Cortex of kidney (tissue), 1 donor: ENCODE measurements at places on chromosomes 7 and 10.

DNA sequence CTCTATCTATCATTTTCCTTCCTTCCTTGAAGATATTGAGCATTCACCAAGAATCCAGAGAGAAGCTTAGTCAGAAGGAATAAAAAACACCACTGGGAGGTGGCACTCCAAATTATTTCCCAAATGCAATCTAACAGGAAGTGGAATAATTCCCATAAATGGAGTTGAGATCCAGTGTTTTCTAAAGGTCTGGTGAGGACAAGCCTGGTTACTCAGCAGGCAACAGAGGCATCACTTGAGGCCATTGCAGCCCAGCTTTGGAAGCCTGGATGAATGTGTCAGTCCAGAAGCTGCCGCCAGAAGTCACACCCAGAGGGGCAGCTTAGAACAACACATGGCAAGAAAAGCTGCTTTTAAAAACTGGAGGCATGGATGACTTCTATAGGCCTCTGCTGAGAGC is 288.9 kb upstream of the KLF6 start:
- no peak for DNase-seq

GRCh38 chr10:6669269-6669859 is 89.3 kb upstream of the PRKCQ start:
- DNase-seq, result no peak

DNA sequence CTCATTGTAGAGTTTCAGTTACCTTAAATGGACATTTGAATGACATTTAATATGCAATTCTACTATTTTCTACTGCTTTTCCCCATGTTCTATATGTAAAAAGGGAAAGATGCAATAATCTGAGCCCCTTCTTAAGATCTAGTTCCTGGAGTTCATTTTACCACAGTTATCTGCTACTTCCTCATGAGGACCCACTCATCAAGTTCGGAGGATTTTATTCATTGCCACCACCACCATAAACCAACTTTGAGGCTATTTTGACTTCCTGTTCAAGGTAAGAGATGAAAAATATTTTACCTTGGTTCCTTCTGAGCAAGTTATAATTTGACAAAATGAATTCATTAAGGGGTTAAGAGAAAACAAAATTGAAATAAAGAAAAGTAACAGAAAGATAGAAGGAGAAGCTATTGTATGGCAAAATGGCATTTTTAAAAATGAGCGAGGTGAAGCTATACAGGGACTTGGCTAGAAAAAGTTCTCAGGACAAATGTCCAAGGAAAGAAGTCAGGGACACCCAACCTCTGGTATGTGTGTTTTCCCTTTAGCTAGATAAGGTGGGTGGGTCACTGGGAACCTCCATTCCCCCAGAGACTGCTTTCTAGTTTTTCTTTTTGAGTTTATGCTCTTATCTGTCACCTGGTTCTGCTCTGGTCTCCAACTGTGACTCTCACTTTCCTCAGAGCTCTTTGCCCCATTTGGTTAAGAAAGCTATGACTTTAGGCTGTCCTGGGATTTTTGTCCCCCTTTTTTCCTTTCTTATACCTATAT is 14.9 kb upstream of the FAM3C start:
- no peak for DNase-seq

DNA sequence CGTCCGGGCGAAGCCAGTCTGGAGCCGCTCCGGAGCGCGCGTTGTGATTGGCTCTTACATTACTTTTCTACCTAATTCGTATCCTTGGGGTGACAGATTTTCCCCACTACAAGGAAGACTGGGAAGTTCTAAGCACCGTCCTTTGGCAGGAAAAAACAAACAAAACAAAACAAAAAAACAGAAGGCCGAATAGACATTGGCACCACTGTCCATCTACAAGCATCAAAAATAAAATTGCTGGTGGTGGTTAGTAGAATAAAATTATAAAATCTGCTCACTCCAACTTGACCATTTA is 651 bp upstream of the SKAP2 start:
- no peak for DNase-seq

GRCh38 chr10:71371750-71372166 is 25.0 kb upstream of the CDH23 start:
- DNase-seq, result no peak

DNA sequence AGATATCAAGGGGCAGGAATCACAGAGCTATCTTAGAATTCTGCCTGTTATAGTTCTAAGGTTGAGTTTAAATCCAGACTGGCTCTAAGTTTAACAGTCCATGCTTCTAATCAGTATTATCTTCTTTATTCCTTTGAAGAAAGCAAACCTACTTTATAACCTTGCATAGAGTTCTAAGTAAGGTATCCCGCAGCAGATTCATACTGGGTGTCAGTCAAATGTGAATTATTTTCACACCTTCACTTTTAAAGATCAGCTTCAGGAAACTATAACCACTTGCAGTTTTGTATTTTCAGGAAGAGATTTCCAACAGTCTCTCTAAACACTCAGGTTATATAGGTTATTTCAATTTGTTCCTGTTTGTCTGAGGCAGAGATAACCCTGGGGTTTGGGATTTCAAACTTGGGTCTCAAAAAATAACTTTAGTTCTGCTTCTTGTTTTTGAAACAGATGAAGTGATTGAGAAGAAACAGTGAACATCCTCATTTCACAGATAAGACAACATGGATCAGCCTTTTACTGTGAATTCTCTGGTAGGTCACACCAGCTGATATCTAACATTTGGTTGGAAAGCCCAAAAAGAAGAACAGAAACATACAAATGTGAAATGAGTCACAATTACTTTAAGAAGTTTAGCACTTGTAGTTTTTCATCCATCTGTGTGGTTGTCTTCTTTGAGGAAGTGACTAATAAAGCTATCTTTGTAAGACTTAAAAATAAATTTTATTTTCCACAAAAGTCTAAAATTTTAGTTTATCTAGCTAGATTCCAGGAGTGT is 21.4 kb downstream of the STAMBPL1 start:
- DNase-seq, result no peak

- no peak for DNase-seq
Measured at GRCh38 chr10:78178940-78179339, 145.3 kb downstream of the RPS24 start.

- no peak for DNase-seq
Measured at GRCh38 chr10:42734536-42734935, 48.1 kb upstream of the BMS1 start.

DNA sequence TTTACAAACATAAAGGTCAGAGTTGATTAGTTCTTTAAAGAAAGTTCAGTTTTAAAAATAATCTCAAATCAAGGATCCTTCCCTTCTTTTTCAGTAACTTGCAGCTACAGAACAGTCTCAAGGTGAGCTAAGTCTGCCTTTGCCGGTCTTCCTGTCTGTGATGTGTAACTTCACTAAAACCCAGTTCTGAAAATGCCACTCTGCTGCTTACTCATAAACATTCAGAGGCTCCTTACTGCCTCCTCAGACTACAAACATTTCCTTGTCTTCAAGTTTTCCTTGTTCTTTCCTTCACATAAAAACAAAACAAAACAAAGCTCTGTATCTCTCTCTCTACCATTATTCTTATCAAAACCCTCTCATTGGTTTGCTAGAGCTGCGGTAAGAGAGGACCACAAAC is 128.7 kb downstream of the ETV1 start:
- DNase-seq, result no peak

DNA sequence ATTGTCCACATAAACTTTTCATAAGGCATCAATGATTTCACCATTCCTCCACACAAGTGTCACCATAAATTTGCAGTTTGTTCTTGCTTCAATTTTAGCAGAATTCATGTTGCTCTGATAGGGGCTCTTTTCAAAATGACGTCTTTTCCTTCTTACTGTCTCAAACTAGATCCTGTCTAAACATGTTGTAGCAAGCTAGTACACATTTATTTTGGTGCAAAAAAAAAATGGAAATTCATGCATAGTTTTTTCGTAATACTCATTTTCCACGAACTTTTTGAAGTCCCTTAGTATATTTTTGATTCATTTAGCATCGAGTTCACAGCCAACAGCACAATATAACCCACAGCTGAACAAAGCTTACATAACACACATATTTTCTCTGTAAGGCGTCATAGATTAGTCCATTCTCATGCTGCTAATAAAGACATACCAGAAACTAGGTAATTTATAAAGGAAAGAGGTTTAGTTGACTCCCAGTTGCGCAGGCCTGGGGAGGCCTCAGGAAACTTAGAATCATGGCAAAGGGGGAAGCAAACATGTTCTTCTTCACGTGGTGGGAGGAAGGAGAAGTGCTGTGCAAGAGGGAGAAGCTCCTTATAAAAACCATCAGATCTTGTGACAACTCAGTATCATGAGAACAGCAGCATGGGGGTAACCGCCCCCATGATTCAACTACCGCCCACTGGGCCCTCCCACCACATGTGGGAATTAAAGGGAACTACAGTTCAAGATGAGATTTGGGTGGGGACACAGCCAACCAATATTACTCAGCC is 301.5 kb downstream of the CCDC3 start:
- no peak for DNase-seq

- no peak for DNase-seq
Measured at GRCh38 chr10:77771450-77771849, 133.8 kb upstream of the KCNMA1 start.

GRCh38 chr7:80768756-80769155 is 130.3 kb downstream of the CD36 start:
- no peak for DNase-seq

DNA sequence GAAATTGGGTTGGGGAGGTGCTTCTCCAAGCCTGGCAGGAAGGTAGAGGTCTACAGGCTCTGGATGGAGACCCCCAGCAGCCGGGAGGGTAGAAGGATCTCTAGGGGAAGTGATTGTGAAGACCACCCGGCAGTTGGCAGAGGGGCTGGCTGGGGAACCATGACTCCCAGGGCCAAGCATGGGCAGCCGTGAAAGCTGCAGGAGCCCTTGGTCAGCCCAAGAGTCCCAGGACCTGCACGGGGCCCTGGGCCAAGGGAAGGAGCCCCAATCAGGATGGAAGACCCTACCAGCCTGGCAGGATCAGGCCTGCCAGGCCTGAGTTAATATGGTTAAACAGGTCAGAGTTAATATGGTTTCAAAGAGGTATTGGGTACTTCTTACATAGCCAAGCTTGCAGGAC is 126.3 kb upstream of the NANOS1 start:
- DNase-seq, result no peak

DNA sequence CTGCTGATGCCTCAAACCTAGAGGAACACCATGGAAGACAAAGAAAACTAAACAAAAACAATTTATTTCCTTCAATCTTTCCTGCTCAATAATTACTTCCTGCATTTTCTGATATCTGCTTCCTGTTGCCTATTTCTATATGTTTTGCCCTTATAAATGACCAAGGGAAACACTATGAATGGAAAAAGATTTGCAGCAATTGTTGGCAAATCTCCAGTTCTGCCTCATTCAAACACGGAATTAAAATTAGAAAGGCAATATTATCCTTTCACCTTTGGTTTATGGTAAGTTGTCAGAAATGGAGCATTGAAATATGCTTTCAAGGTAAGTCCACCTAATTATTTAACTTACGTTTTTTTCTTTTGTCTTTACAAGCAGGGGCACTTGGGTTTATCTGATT is 552.2 kb upstream of the ANKRD30A start:
- no peak for DNase-seq

GRCh38 chr7:145106001-145106400 is 270.1 kb upstream of the TPK1 start:
- no peak for DNase-seq

DNA sequence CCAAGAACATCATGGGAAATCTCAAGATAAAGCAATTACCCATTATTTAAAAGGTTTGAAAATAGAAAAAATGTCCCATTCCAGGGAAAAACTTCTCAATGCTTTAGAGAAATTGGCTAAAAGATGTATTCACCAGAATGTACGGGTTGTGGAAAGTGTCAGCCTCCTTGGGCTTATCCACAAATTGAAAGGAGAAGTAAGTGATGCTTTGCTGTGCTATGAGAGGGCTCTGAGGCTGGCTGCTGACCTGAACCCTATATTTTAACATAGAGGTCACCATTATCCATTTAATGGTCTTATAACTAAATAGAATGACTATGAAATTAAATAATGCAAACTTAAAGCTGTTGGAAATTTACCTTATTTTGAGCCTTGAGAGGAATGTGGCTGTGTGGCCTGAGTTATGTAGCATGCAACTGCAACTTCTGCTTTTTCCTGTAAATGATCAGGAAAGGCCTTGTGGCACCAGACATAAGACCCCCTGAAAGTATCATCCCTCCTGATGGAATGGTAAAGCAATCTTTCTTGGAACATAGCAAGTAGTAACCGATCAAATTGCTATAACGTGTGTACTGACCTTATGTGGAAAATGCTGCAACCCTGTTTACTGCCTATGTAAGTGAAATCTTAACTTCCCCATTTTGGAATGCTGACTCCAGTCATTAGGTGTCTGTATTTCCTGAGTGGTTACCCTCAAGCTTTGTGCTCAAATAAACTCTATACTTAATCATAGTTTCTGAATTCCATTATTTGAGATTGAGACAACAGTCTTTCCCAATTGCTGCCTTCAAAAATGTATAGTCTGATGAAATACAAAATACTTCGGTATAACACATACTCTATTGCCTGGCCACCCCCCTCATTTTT is 6.9 kb downstream of the IFIT1B start:
- no peak for DNase-seq

- DNase-seq, result no peak
Measured at GRCh38 chr10:69894156-69894555, 92.5 kb downstream of the COL13A1 start.

DNA sequence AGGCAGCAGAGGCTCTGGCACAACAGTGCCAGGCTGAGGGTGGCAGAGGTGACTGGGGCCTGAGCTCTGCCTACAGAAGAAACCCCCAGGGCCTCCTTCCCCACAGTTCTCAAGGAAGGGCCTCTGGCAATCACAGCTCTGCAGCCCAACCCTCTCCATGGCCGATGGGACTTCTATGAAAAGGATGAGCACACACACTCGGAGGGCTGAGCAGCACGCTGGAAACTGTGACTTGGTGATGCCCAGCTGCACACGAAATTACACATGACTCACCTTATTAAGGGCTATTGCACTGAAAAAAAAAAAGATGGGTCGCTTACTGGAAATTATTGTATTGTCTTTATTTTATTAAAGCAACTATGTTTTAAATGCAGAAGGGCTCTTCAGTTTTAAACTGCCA is 42.9 kb upstream of the LRRC18 start:
- no peak for DNase-seq

DNA sequence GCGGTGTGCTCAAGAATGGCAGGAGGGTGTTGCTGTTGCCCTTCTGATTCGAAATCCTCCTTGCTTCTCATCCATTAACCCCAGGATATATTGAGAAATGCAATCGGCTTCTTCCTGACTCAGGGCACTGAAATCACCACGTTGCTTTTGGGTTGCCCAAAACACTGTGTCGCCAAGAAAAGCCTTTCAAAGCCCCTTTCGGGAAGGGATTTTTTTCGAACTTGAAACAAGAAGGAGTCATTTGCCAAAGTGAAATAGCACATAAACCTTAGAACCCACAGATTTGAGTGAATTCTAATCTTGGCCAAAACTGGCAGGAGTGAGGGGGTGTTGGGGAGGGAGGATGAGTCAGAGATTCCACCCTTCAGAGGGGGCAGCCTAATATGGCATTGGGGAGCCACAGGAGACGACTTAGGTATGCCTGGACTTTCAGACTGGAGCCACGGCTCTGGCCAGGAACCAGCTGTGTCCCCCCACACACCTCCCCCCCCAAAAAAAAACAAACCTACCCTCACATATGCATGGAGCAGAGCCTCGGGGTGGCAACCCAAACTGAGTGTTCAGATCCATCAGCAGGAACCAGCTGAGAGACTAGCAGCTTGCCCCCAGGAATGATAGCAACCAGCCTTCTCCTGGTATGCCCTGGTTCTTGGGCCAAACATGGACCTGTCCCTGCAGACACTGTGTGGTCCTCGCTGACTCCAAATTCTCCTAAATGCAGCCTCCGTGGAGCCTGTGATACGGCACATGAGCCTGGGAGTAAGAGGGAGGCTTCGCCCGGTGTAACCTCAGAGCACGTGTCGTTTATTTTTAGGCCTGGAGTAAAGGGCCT is 138.4 kb downstream of the FGFR2 start:
- no peak for DNase-seq
